ENCODE measurements at places on chromosomes 1 and 21.
A peak's percentile ranks its signal among the peaks of the same experiment; 100 is the strongest.

- peaks cover 37% of the 10 kb centered on the region for H3K4me1 ChIP-seq
- H3K4me3 ChIP-seq, result no peak overlapping the region
- H3K36me3 ChIP-seq, result peaks cover 16% of the 10 kb centered on the region
- no peak for DNase-seq
Observed at GRCh38 chr1:93738926-93739325, 57.3 kb upstream of the BCAR3 start.

GRCh38 chr1:77407738-77408375 is 126.0 kb downstream of the AK5 start:
- H3K36me3 ChIP-seq, result no peaks in the 10 kb centered on the region
- H3K4me1 ChIP-seq, result no peaks in the 10 kb centered on the region
- H3K27me3 ChIP-seq, result no peaks in the 10 kb centered on the region
- H3K4me3 ChIP-seq, result no peak overlapping the region
- no peak for DNase-seq
- H3K27ac ChIP-seq, result no peak overlapping the region

DNA sequence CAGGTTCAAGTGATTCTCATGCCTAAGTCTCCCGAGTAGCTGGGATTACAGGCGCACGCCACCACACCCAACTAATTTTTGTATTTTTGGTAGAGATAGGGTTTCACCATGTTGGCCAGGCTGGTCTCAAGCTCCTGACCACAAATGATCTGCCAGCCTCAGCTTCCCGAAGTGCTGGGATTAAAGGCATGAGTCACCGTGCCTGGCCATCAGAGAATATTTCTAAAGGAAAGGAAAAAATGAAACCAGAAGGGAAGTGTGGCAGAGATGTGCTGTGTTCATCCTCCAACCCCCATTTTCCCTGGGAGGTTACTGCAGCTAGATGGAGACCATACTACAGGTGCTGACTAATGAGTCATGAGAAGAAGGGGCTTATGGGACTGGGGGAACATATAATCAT is 964.1 kb downstream of the TTLL7 start:
- H3K36me3 ChIP-seq, result no peaks in the 10 kb centered on the region
- H3K27me3 ChIP-seq, result no peaks in the 10 kb centered on the region
- no peak for DNase-seq
- no peak overlapping the region for H3K4me3 ChIP-seq
- no peak overlapping the region for H3K27ac ChIP-seq

DNA sequence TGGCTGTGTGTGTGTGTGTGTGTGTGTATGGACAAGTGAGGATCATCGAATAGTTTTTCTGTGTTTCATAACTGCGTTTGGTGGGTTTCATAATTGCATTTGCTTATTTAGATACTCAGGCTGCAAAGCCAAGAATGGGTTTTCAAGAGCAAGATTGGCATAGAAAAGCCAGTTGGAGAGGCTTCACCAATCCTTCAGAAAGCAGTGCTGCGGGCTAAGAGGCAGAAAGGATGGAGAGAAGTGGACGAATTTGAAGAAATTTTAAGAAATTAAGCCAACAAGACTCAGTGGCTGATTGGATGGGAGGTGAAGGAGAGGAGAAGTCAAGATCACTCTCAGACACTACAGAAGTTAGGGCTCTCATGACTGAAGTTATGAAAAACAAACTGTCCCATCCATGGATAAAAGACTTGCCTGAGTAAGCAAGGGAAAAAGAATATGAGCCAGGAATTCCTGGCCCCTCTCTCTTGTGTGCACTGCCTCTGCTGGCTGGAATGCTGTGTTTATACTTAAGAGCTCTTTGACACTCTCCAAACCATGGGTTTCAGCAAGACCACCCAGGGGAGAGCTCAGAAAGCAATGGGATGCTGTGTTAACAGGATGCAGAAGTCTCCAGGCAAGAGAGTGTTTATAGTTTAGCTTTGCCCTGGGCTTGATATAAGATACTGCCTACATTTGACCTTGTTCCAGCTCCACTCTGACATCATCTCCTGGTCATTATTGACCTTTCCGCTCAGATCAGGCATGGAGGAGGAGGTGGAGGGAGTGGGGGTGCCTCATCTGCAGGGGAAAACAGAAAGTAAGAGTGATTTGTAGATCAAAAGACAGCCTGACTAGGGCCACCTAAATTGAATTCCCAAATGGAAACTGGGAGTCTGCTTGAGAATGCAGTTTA is 232.0 kb upstream of the PLXNA2 start:
- H3K4me3 ChIP-seq, result no peak overlapping the region
- no peaks in the 10 kb centered on the region for H3K27me3 ChIP-seq
- no peaks in the 10 kb centered on the region for H3K4me1 ChIP-seq
- DNase-seq, result no peak
- no peaks in the 10 kb centered on the region for H3K36me3 ChIP-seq

DNA sequence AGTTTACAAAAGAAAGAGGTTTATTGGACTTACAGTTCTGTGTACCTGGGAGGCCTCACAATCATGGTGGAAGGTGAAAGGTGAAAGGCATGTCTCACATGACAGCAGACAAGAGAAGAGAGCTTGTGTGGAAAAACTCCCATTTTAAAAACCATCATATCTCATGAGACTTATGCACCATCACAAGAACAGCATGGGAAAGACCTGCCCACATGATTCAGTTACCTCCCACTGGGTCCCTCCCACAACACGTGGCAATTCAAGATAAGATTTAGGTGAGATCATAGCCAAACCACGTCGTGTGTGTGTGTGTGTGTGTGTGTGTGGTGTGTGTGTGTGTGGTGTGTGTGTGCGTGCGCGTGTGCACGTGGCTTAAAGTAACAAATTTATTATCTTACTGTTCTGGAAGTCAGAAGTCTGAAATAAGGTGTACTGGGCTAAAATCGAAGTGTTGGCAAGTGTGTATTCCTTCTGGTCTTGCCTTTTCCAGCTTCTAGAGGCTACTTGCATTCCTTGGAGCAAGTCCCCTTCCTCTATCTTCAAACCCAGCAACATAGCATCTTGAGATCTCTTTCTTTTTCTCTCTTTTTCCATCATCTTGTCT is 48.1 kb upstream of the MPC2 start:
- no peaks in the 10 kb centered on the region for H3K27me3 ChIP-seq
- no peak for DNase-seq
- H3K36me3 ChIP-seq, result peaks cover 15% of the 10 kb centered on the region
- H3K4me1 ChIP-seq, result peaks cover 22% of the 10 kb centered on the region

DNA sequence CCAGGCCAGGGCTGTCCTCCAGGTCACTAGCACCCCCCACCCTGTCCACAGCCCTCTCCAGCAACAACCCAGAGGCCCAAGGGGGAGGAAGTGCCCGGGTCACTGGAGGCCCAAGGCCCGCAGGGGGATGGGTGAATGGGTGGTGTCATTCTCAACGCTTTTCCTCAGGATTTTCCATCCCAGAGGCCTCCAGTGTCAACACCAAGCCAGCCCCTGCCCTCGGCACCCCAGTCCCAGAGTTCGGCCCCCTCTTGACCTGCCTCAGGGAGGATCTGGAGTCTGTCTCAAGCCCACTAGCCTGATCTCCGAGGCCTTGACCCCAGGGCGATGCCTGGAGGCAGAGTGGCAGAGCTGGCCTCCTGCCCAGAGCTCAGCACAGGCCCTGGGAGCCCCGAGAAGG is 5.1 kb downstream of the TMEM82 start:
- DNase-seq, result peak; percentile 45
- H3K36me3 ChIP-seq, result no peaks in the 10 kb centered on the region
- H3K4me3 ChIP-seq, result no peak overlapping the region

- no peaks in the 10 kb centered on the region for H3K27me3 ChIP-seq
- H3K27ac ChIP-seq, result peak overlapping the region; percentile 82
- peaks cover 30% of the 10 kb centered on the region for H3K36me3 ChIP-seq
- DNase-seq, result no peak
- H3K4me1 ChIP-seq, result peaks cover 36% of the 10 kb centered on the region
Observed at GRCh38 chr1:43531906-43532584, 1.4 kb downstream of the PTPRF start.

DNA sequence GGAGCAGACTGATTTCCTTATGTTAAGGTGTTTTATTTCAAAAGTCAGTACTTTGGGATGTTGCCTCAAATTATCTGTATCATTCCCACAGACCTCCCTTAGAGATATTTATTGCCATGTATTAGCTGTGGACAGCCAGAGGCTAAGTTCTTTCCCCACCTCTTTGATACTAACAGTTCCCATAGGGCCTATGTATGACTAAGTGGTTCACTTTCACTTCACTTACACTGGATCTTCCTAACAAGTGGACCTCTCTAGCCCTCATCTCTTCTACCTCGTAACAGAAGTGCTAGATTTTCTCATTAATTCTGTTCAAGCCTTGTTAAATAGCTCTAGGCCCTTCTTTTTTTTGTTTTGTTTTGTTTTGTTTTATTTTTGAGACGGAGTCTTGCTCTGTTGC is 6.2 kb downstream of the TRAF5 start:
- no peaks in the 10 kb centered on the region for H3K36me3 ChIP-seq
- DNase-seq, result no peak
- H3K4me1 ChIP-seq, result no peaks in the 10 kb centered on the region
- no peak overlapping the region for H3K4me3 ChIP-seq

GRCh38 chr1:96771847-96772246 is 50.3 kb downstream of the PTBP2 start:
- no peak for DNase-seq
- peaks cover 77% of the 10 kb centered on the region for H3K36me3 ChIP-seq
- no peaks in the 10 kb centered on the region for H3K27me3 ChIP-seq
- H3K27ac ChIP-seq, result no peak overlapping the region
- H3K4me1 ChIP-seq, result no peaks in the 10 kb centered on the region

GRCh38 chr1:197994907-197995407 is 77.8 kb downstream of the LHX9 start:
- H3K4me1 ChIP-seq, result no peaks in the 10 kb centered on the region
- H3K27ac ChIP-seq, result no peak overlapping the region
- H3K27me3 ChIP-seq, result no peaks in the 10 kb centered on the region
- H3K36me3 ChIP-seq, result no peaks in the 10 kb centered on the region
- no peak overlapping the region for H3K4me3 ChIP-seq

GRCh38 chr1:179812501-179813292 is 64.9 kb downstream of the TOR1AIP2 start:
- H3K36me3 ChIP-seq, result no peaks in the 10 kb centered on the region
- no peak overlapping the region for H3K27ac ChIP-seq
- H3K4me1 ChIP-seq, result no peaks in the 10 kb centered on the region

GRCh38 chr1:61230523-61230922 is 148.2 kb downstream of the NFIA start:
- H3K4me1 ChIP-seq, result peaks cover 14% of the 10 kb centered on the region
- H3K36me3 ChIP-seq, result no peaks in the 10 kb centered on the region
- DNase-seq, result no peak
- no peak overlapping the region for H3K4me3 ChIP-seq
- no peak overlapping the region for H3K27ac ChIP-seq

GRCh38 chr1:223257856-223258550 is 106.0 kb downstream of the SUSD4 start:
- DNase-seq, result no peak
- H3K36me3 ChIP-seq, result no peaks in the 10 kb centered on the region

DNA sequence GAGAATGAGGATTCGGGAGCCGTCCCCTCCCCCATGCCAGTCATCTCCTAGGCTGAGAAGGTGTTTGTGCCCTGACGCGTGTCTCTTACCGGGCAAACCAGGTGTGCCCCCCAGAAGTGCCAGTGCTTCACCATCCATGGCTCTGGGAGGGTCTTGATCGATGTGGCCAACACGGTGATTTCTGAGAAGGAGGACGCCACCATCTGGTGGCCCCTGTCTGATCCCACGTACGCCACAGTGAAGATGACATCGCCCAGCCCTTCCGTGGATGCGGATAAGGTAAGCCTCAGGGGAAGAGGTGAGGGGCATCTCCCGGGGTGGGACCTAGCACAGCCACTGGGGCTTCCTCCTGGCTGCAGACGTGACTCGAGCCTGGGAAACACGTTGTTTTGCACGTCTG is 959 bp downstream of the PADI6 start:
- H3K27me3 ChIP-seq, result no peaks in the 10 kb centered on the region
- H3K4me3 ChIP-seq, result no peak overlapping the region
- H3K36me3 ChIP-seq, result no peaks in the 10 kb centered on the region
- DNase-seq, result no peak
- H3K4me1 ChIP-seq, result peaks cover 19% of the 10 kb centered on the region
- no peak overlapping the region for H3K27ac ChIP-seq

- H3K27me3 ChIP-seq, result no peaks in the 10 kb centered on the region
- no peaks in the 10 kb centered on the region for H3K4me1 ChIP-seq
- H3K36me3 ChIP-seq, result no peaks in the 10 kb centered on the region
- H3K27ac ChIP-seq, result no peak overlapping the region
- no peak overlapping the region for H3K4me3 ChIP-seq
Observed at GRCh38 chr1:223216531-223217205, 73.6 kb upstream of the TLR5 start.

DNA sequence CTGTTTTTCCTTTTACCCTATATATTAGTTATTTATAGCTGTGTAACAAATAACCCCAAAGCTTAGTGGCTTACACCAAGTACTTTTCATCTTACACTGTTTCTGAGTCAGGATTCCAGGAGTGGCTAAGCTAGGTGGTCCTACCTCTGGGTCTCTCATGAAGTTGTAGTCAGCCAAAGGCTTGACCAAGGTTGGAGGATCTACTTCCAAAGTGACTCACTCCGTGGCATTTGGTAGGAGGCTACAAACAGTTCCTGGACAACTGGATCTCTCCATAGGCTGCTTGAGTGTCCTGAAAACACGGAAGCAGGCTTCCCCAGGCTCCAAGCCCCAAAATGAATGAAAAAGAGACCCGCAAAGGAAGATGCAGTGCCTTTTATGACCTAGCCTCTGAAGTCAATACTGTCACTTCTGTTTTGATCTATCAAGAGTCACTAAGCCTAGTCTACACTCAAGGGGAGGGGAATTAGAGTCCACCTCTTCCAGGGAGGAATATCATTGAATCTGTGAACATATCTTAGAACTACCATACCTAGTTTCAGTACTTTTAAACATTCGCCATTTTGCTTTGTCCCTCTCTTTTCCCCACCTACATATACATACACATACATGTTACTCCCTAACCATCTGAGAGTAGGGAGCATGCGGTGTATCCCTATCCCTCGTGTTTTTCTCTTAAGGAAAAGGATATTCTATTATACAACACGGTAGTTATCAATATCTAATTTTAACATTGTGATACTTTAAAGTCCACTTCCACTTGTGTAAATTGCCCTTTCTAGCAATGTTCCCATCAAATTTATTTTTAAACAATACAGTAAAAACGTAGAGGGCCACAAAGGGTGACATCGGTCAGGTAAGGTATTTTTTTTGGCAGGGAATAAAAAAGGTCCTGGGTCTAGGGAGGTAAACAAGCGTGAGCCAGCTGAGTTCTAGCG is 67.2 kb downstream of the SLC35A3 start:
- peak overlapping the region; percentile 81 for H3K27ac ChIP-seq
- H3K27me3 ChIP-seq, result no peaks in the 10 kb centered on the region
- no peak for DNase-seq

DNA sequence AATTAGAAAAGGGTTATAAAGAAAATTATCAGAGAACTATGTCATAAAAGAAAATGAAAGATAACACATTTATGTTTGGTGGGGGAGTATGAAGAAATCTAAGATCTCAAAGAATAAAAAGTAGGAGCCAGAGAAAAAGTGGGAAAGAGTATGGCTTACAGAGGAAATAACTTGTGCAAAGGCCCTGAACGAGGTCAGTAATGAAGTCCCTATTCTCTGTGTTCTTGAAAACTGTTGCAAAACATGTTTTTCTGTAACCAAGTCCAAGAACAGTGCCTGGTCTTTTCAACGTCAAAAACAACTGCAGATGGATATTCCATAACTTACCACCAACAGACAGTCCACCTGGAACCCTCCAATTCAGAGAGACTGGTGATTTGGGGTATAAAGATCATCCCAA is 188.1 kb downstream of the NEGR1 start:
- no peak overlapping the region for H3K4me3 ChIP-seq
- H3K36me3 ChIP-seq, result no peaks in the 10 kb centered on the region
- DNase-seq, result no peak
- no peak overlapping the region for H3K27ac ChIP-seq
- H3K4me1 ChIP-seq, result no peaks in the 10 kb centered on the region

- DNase-seq, result no peak
- H3K4me3 ChIP-seq, result no peak overlapping the region
- no peak overlapping the region for H3K27ac ChIP-seq
- no peaks in the 10 kb centered on the region for H3K27me3 ChIP-seq
Observed at GRCh38 chr1:168114845-168115244, 21.9 kb downstream of the GPR161 start.
